ENCODE measurements at places on chromosomes 7 and 10.

DNA sequence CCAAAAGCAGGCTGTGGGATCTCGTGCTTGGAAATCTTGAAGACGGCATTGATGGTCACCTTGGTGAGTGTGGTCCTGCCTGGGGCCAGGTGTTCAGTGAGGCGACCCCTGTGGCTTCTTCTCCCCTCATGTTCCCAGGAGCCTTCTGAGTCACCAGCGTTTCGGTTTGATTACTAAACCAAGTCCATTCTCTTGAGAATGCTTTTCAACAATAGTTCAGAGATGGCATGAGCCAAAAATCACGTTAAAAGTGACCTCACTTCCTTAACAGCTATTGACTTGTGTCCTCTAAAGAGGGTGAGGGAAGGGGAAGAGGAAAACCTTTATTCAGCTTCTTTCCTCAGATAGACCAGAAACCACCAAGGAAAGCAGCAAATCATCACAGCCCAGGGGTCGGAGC is 315.2 kb downstream of the GATA3 start:
- no peak for DNase-seq

GRCh38 chr7:157432957-157433576 is 96.3 kb downstream of the DNAJB6 start:
- DNase-seq, result peak; percentile 58

DNA sequence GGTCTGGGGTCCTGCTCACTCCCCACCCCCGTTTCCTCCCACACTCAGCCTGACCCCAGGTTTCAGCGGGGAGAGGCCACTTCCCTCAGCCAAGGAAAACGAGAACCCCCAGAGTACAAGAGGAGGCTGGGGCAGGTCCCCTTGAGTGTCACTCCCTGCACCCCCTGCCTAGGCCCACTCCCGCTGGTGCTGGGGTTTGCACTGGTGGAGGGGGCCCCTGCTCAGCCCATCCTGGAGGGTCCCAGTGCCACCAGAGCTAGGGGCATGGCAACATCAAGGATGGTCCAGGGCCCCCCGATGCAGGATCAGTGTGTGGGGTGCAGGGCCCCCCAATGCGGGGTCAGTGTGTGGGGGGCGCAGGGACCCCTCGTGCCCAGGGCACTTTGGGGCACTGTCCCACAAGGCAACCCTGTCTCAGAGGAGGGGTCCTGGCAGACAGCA is 70.5 kb upstream of the KCTD7 start:
- DNase-seq, result no peak

GRCh38 chr10:6124666-6125065 is 35.8 kb downstream of the RBM17 start:
- no peak for DNase-seq

DNA sequence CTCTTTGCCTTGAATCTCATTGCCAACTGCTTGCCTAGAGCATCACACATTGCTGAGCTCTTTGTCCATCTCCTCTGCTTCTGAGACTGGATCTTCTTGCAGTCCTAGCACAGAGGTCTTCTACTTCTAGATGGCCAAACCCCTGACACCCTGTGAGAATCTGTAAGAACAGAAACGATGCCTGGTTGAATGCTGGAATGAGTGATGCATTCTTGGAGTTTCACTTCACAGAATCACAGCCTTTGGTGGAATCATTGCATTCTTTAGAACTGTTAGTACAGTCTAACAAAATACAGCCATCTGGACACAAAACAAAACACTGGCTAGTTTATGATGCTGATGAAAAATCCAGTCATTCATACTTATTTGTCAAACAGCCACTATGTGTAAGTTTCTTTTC is 141.7 kb upstream of the ITGB1 start:
- DNase-seq, result no peak

DNA sequence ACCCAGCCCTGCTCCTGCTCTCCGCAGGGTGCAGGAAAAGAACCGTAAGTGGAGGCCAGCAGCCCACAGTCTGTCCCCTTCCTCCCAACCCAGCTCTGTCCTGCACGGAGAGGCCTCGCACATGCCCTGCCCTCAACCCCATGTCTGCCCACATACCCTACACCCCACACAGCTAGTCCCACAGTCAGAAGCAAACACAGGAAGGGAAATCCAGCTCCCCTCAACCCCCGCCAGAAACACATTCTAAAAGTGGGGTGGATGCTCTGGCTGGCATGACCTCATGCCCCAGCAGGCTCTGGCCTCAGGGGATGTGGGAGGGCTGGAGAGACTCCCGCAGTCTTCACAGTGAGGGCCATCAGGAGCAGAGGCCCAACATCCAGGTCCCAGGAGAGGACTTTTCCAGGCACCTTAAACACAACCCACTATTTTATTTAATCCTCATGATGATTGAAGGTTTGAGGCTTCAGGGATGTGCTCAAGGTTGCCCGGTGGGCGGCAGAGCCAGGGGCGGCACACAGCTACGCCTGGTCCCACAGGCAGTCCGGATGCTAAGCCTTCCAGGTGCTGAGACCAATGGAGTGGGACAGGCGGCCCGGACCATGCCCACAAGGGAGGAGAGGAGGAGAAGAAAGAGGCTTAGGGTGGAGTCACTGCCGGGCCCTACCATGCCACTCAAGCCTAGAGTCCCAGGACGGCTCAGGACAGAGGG is 29.9 kb downstream of the CALML5 start:
- no peak for DNase-seq

Data from effector memory CD8-positive, alpha-beta T cell (primary cell).